ENCODE measurements at places on chromosomes 2 and 18. TPM values are rescaled to one million over a fixed set of nuclear protein-coding genes. Genes with fewer than 3 reads are reported as not detected.

DNA sequence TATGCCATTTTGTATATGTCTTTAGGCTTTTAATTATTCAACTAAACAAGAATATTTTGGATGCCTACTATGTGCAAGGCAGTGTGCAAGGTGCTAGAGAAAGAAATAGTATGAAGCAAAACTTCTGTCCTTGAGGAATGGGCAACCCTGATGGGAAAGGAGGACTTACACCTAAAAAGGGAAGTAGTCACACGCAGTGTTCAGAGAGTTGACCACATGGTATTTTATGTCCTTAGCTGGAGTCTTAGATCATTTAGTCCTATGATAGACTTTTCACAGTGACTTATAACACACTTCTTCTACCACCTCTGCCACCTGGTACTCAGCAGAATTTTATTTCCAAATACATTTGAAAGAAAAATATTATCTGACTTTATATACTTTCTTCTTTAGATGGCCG, 291.6 kb downstream of the PLCL1 start:
- no peak for DNase-seq
- no peak overlapping the region for H3K27ac ChIP-seq
- H3K4me3 ChIP-seq = no peak overlapping the region
- no peaks in the 10 kb centered on the region for H3K36me3 ChIP-seq

DNA sequence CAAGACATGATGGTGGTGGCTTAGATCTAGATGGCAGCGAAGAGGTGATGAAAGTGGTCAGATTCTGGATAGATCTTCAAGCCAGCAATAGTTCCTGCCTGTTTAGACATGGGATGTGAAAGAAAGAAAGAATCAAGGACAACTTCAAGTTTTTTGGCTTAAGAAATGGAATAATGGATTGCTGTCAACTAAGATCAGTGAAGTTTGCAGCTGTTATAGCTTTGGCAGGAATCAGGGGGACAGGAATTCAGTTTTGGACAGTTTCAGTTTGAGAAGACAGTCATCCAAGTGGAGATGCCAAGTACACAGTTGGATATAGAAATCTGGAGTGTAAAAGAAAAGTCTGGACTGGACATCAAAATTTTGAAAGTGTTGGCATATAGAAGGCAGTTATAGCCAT, 283.7 kb upstream of the PKDCC start:
- no peak overlapping the region for H3K4me3 ChIP-seq
- H3K27ac ChIP-seq = no peak overlapping the region
- no peaks in the 10 kb centered on the region for H3K4me1 ChIP-seq
- H3K36me3 ChIP-seq = no peaks in the 10 kb centered on the region
- H3K27me3 ChIP-seq = no peaks in the 10 kb centered on the region

GRCh38 chr2:98703738-98704137, 27.2 kb downstream of the MGAT4A start:
- H3K27me3 ChIP-seq = peaks cover 2% of the 10 kb centered on the region
- no peak for DNase-seq
- no peaks in the 10 kb centered on the region for H3K4me1 ChIP-seq
- no peak overlapping the region for H3K4me3 ChIP-seq
- no peak overlapping the region for H3K27ac ChIP-seq

UGT1A3 gene
- total RNA-seq = not detected

ZAP70 gene
- under 0.01 TPM for total RNA-seq

- H3K36me3 ChIP-seq = no peaks in the 10 kb centered on the region
- no peak overlapping the region for H3K4me3 ChIP-seq
- H3K27me3 ChIP-seq = no peaks in the 10 kb centered on the region
- DNase-seq = no peak
- H3K27ac ChIP-seq = no peak overlapping the region
- no peaks in the 10 kb centered on the region for H3K4me1 ChIP-seq
Observed at GRCh38 chr18:76274468-76275289, 220.4 kb downstream of the ZNF516 start.

- no peaks in the 10 kb centered on the region for H3K36me3 ChIP-seq
- no peaks in the 10 kb centered on the region for H3K4me1 ChIP-seq
- H3K27me3 ChIP-seq = no peaks in the 10 kb centered on the region
- no peak for DNase-seq
Observed at GRCh38 chr18:29862824-29863223, 1179.7 kb downstream of the DSC3 start.

LAMA3 gene
- 8.3 TPM for total RNA-seq
